Umbilical cord (tissue), 2 donors: ENCODE measurements at places on chromosomes 1 and 21.
A peak's percentile ranks its signal among the peaks of the same experiment; 100 is the strongest.

- DNase-seq = no peak
Measured at GRCh38 chr1:109266965-109267364, 16.0 kb downstream of the PSRC1 start.

DNA sequence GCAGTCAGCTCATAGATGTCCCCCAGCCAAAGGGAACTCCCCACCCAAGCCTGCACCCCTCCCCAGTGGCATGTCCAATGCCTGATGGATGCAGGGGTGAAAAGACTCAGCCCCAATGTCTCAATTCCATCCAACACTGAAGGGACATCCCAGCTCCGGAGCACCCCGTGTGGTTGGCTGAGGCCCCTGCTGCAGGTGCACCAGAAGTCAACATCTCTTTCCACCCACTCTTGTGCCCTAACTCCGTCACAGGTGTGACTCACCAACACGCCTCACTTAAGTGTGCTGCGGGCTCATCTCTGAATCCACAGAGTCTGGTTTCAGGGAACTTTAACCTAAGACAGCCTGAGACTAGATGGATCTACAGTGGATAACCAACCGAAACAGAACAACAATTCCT lies 40.9 kb upstream of the ZBTB18 start:
- DNase-seq = no peak

DNA sequence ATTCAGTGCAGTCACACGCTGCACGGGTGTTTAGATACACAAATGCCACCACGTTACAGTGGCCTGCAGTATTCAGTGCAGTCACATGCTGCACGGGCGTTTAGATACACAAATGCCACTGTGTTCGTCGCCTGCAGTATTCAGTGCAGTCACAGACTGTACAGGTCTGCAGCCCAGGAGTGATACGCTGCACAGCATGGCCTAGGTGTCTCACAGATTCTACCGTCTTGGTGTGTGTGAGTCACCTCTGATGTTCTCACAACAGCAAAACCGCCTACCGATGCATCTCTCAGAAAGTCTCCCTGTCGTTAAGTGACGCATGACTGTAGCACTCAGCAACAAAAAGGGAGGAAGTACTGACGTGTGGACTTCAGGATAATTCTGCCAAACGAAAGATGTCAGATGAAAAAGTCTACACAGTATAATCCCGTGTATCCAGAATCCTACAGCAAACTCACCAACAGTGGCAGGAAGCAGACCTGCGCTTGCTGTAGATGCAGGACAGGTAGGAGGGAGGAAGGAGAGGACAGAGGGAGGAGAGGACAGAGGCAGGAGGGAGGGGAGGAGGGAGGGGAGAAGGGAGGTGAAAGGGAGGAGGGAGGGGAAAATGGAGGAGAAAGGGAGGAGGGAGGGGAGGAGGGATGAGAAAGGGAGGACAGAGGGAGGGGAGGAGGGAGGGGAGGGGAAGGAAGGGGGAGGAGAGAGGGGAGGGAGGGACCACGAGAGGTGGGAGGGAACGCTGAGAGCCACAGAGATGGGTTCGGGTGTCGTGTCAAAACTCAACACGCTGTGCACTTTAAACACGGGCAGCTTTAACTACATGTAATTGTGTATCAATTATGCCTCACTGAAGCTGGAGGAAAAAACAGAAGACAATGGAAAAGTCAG lies 36.3 kb upstream of the PCBP3 start:
- DNase-seq = no peak

GRCh38 chr1:1352786-1353388 lies 3.7 kb upstream of the DVL1 start:
- DNase-seq = no peak

GRCh38 chr1:172356620-172357019 lies 63.9 kb upstream of the C1orf105 start:
- peak; percentile 98 for DNase-seq

- no peak for DNase-seq
Measured at GRCh38 chr1:215501496-215501895, 65.6 kb upstream of the KCTD3 start.

GRCh38 chr1:156840186-156840897 lies 18.6 kb downstream of the INSRR start:
- no peak for DNase-seq

DNA sequence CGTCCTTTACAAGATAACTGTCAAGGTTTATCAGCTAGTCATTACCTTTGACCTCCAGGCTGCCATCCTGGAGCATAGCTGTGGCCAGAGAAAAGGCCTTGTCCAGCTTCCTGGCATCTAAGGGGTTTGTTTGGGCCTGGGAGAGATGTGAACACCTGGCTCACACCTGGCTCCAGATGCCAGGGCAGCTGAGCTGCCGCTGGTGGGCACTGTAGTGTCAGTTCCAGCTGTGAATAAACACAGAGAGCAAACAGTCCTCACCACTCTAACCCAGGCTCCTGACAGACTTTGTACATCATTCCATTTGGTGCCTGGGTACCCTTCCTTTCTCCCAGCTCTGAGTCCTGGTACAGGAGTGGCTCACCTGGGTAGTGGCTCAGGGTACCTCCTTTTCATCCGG lies 14.3 kb upstream of the KCNA10 start:
- DNase-seq = no peak

DNA sequence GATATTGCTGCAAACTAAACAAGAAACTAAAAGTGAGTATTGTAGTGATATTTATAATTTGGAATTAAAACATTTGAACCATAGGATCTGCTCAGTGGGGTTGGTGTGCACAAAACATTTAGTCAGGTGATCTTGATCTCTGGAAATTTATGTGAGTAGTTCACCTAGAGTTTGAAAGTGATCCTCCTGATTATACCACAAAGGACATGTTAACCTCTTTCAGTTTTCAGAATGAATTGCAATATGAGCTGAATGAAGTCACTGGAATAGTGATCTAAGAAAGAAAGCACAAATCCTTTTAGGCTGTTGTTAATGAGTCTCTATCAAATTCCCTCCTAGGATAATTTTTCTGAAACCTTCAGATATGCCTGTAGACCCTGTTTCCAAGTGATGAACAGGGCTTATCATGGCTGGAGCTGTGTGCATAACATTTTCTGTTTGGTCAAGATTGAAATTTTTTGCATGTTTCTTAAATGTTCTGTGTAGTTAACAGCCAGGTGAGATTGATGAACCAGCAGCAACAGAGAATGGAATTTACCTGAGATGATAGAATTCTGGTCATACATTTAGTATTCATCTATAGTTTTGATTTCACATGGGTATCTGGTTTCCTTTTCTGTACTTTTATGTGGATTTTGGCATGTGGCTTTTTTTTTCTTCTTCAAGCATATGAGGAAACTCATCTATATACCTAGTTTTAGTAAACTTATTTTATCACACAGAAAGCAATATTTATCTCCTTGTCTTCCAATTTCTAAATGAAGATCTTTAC lies 25.5 kb downstream of the CDC14A start:
- DNase-seq = no peak

DNA sequence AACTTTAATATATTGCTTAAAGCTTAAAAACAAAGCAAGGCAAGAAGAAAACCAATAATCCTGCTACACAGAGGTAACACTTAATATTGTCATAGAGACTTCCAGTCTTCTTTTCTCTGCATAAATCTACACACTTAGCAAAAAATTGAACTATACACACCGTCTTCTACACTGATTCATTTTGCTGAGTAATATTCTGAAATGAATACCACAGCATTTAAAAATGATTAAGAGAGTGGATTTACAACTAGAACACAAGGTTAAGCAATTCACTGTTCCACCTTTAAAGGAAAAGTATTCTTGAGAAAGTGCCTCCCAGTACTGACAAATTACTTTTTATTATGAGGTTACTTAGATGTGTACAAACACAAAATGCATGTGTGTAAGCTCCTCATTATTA lies 22.2 kb upstream of the ITPKB start:
- DNase-seq = no peak

- DNase-seq = no peak
Measured at GRCh38 chr1:166960858-166961474, 14.4 kb downstream of the ILDR2 start.

GRCh38 chr1:34781844-34782391 lies 904 bp downstream of the GJB3 start:
- DNase-seq = peak; percentile 55

- no peak for DNase-seq
Measured at GRCh38 chr1:214709241-214709640, 106.2 kb downstream of the CENPF start.

- DNase-seq = no peak
Measured at GRCh38 chr1:240784776-240785175, 172.8 kb upstream of the GREM2 start.

- no peak for DNase-seq
Measured at GRCh38 chr1:27952147-27952546, 7.6 kb upstream of the XKR8 start.

DNA sequence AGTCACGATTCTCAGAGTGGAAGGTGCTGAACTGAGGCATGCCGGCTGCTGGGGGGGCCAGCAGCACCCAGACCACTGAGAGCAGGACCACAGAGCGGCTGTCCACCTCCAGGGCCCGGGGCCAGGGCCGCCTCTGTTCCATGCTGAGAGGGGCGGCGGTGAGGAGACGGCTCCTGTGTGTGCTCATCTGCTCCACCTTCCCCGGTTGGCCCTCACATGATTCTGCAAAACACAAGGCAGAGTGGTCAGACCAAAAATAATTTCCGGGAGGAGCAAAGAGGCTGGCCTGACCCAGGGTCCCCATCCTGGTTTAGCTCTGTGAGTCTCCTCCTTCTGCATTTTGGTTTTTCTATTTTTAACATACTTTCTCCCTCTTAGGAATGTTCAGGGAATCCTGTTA lies 26.4 kb downstream of the PLXNA2 start:
- peak; percentile 69 for DNase-seq

- DNase-seq = no peak
Measured at GRCh38 chr1:219434285-219434922, 178.5 kb downstream of the ZC3H11B start.

DNA sequence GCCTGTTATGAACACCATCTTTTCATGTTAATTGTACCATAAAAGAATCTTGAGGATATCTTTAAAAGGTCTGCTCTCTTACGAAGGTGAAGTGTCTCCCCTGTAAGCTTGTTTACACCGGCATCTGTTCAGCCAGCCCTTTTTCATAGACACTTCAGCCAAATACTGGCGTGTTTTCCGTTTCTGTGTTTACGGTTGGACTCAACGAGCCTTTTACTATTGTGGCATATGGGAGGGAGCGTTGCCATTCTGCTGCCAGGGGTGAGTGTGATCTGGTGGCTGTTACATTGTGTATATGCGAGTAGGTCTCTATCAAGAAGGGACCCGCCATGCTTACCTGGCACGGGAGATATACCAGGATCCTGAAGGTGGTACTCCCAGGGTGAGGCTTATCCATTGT lies 433.8 kb downstream of the CAMTA1 start:
- DNase-seq = no peak

DNA sequence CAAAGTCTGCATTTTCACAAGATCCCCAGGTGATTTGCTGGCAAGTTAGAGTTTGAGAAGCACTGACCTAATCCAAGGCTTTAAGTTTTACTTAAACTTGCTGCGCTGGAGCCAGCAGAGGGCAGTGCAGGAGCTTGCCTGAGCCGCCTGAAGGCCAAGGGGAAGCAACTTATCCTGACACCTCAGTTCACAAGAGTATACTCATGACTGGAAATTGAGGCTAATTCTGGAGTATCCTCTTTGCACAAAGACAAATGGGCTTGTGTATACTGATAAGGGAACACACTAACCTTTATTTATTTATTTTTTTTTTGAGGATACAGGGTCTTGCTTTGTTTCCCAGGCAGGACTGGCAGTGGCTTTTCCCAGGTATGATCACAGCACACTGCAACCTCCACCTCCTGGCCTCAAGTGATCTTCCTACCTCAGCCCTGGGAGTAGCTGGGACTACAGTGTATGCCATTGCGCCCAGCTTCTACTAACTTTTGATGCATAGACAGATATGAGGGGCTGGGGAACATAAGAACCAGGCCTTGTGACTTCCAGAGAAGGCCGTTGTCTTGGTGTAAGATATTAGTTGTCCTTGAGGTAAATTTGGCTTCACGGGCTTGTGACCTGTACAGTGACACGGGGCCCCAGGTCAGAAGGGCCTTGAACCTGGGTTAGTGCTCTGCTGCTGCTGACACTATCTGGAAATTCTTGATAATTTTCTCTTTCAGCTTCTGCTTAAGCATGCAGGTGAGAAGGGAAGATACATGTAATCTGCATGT lies 29.0 kb upstream of the SLAMF1 start:
- peak; percentile 73 for DNase-seq

DNA sequence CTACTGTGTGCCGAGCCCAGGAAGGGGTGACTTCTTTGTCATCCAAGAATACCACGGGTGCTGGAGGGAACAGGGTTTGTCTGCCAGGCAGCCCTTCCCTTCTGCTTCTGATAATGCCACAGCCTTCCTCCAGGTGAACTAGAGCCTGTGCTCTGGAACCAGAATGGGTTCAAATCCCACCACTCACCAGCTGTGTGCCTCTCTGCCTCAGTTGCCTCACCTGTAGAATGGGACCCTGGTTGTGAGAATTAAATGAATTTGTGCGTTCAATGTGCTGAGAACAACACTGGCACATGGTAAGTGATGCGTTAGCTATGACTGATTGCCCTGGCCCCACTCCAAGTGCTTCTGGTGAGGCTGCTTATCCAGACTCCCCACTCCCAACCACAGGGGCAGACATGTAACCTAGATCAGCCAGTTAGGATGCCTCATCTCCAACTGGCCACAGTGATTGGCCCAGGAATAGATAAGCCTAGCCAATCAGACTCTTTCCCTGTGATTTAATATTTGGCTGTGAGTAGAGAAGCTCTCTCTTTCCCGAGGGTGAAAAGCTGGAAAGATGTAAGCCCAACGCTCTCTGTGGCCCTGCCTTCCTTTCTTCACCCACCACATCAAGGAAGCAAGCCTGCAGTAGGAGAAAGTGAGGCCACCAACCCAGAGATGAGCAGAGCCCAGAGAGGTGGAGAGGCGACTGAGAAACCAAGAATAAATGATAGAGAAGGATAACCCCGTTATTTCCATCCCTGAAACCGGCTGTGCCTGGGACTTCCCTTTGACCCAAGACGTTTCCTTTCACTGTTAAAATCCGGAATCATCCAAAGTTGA lies 20.8 kb upstream of the LAPTM5 start:
- peak; percentile 66 for DNase-seq

GRCh38 chr1:109283748-109284600 lies 1.0 kb upstream of the PSRC1 start:
- DNase-seq = no peak

DNA sequence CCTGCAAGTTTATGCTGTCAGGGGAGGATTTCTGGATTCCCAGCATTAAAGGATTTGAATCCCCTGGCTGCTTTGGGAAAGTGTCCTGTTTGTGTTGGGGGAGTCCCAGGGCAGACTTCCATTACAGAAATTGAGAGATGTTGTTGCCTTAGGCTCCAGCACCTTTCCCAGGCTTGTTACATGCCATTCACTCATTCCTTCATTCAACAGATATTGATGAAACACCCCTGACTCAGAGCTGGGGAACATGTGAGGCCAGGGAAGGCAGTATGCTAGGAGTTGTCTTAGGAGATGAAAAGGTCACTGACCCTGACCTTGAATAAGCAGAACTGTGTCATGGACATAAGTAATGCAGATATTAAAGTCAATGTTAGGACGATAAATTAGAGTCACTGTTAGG lies 161.7 kb downstream of the NTMT2 start:
- DNase-seq = no peak

GRCh38 chr1:2466270-2466665 lies 9.8 kb upstream of the PLCH2 start:
- no peak for DNase-seq

- no peak for DNase-seq
Measured at GRCh38 chr1:184637664-184638240, 116.9 kb downstream of the EDEM3 start.

- peak; percentile 55 for DNase-seq
Measured at GRCh38 chr1:236247286-236247685, 34.5 kb downstream of the ERO1B start.
